Hippocampal formation (tissue), 2 donors: ENCODE measurements at places on chromosomes 1 and 21.
A peak's percentile ranks its signal among the peaks of the same experiment; 100 is the strongest.

DNA sequence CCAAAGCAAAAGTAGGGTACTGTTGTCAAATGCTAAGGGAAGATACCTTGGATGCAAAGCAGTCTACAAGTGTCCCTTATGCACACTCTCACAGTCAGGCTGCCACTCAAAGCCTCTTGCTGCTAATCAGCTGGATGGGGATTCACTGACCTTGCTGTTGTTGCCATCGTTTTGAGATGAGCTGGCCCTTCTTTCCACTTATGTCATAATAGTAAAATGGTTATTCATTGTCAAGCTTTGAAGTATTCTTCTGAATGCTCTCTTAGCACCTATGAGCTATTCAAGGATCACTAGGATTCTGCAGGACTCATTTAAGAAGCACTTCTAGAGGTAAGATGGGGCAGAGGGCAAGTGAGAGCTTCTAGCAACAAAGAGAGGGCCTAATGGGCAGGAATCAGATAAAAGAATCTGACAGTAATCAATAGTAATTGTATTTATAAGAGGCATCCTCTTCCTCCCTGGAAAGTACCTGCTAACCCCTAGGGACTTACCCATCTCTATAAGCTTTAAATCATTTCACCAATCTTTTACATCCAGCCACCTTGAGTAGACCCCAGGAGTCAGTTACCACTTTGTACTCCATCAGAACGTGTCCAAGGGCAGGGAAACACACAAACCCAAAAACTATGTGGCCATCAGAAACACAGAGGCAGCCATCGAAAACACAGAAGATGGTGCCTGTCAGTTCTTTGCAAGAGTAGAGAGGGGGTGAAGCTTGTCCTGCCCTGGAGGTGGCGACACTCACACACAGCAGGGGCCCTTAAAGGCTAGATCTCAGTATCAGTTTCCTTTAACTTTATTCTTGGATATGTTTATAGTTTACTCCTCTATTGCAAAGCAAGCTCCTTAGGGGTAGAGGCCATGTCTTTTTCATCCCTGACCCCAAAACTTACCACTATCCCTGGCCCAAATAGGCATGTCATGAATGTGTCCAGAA, 103.7 kb upstream of the NFIA start:
- DNase-seq: no peak

DNA sequence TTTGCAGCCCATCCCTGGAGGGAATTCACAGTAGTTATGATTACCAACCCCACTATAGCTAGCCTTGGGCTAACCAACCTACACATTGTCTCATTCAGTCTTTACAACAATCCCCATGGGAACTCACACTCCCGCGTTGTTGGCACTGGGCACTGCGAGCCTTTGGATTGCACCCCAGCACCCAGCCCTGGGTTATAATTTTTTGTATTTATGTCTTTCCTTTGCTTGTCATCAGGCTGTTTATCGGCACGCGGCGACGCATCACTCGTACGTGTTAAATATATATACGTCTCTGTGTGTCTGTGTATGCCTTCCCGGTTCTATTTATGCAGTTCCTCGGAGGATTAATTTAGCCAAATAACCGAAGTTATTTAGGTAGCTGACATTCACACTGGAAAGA, 47.2 kb upstream of the IGSF21 start:
- DNase-seq: no peak

DNA sequence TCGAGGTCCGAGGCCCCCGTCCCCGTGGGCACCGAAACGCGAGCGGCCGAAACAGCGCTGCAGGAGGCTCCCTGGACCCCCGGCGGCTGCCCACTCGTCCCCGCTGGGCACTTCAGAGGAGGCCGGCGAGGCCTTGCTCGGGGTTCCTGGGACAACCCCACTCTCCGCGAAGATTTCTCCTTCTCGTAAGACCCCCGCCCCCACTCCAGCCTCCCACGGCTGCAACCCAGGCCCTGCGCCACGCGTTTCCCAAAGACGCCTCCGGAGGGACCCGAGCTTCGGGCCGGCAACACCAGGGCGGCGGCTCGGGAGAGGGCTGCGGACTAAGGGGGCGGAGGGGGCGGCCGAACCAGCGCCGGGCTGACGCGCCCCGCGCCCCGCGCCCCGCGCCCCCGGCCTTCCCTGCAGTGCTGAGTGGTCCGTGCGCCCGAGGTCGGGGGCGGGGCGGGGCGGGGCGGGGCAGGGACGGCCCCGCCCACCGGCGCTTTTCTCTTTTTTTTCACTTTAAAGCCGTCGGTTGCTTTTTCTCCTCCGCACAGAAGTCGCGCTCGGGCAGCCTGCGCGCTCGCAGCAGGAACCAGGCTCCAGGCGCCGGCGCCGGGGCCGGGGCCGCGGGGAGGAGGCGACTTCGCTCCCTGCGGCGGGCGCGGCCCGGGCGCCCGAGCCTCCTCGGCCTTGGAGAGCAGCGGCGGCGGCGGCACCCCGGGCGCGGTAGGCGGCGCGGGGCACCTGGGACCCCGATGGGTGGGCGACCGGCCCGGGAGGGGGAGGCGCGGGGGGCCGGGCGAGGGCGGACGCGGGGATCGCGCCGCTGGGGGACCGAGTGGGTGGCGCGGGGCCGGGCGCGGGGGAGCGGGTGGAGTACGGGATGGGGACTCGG, at the start of gene SPSB1:
Gene SPSB1, plus strand, starts transcription at position 534 of the 880 bp plus-strand sequence. CDS start 62,998 bp downstream, outside the sequence.
- peak; percentile 75 for DNase-seq

DNA sequence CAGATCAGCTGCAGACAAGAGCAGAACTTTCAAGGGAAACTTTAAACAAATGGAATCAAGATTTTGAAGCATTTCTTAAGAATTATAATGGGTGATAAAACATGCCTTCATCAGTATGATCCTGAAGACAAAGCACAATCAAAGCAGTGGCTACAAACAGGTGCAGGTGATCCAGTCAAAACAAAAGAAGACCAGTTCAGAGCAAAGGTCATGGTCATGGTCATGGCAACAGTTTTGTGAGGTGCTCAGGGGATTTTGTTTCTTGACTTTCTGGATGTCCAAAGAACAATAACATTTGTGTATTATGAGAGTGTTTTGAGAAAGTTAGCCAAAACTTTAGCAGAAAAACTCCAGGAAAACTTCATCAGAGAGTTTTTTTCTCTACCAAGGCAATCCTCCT, 681.7 kb upstream of the PTBP2 start:
- DNase-seq: no peak

GRCh38 chr1:31373897-31374486, 1.1 kb upstream of the FABP3 start:
- DNase-seq: no peak
